GM23338 (cell line): ENCODE measurements at places on chromosomes 6 and 20. TPM values are rescaled to one million over a fixed set of nuclear protein-coding genes. Genes with fewer than 3 reads are reported as not detected.

The ZNF133 gene
- total RNA-seq, result 14.4 and 15.1 TPM in 2 replicates

The AVP gene
- total RNA-seq, result not detected in 2 replicates

The SYNCRIP gene
- total RNA-seq, result 163 and 169 TPM in 2 replicates

The PPIL1 gene
- total RNA-seq, result 79.4 and 82.9 TPM in 2 replicates

The EPPIN gene
- total RNA-seq, result 0.04 TPM in 1 of 2 replicates, not detected in the other

The GNAS gene
- total RNA-seq, result 1,032 and 1,042 TPM in 2 replicates

The BTBD3 gene
- 45.1 and 47.0 TPM in 2 replicates for total RNA-seq

The PLA2G7 gene
- 1.7 and 2.8 TPM in 2 replicates for total RNA-seq

The CLPSL2 gene
- total RNA-seq, result 3.1 TPM in 1 of 2 replicates, not detected in the other
